ENCODE measurements at places on chromosomes 12 and 14.

GRCh38 chr12:13362260-13362841 lies 165.8 kb downstream of the EMP1 start:
- peak; percentile 65 for DNase-seq

DNA sequence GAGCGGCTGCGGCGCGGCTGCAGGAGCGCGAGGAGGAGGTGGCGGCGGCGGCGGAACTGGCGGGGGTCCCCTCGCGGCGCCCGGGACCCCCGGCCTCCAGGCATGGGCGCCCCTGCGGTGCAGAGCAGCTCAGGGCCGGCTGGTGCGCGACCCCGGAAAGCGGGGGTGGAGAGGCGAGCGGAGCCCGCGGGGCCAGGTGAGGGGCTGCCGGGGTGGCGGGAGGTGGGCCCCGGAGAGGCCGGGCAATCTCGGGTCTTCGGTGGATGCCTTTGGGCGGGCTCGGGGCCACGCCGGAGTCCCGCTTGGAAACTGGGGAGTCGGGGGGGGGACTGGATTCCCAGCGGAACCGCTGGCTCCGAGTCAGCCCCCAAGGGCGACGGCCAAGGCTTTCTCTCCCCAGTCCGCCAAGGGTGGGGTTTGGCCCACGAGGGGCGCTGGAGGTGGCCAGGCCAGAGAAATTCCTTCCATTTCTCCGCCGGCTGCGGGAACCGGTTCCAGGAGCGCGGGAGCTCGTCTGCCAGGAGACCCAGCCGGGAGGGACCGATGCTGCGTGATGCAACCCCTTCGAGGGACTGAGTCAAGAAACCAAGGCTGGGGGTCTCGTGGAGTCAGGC lies 13.9 kb upstream of the NR4A1 start:
- no peak for DNase-seq

- DNase-seq, result no peak
These were observed 48.1 kb downstream of the ZDHHC17 start for GRCh38 chr12:76811976-76812375.

DNA sequence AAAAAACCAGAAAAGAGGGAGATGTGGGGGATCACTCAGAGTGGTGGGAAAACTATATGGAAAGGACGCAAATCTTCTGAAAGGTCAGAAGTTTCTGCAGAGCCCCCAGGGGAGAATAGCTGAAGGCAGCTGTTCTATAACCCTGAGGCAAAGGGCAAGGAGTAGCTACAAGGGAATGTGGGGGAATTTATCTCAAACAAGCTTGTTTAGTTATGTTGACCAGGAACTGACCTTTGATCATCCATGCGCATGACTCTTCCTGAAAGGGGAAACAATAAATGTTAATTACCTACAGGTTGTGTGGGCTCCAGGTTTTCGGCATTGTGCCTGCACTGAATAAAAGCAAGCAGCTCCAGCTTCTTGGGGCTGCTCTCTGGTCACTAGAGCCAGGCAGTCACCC lies 968.5 kb downstream of the AACS start:
- DNase-seq, result no peak

DNA sequence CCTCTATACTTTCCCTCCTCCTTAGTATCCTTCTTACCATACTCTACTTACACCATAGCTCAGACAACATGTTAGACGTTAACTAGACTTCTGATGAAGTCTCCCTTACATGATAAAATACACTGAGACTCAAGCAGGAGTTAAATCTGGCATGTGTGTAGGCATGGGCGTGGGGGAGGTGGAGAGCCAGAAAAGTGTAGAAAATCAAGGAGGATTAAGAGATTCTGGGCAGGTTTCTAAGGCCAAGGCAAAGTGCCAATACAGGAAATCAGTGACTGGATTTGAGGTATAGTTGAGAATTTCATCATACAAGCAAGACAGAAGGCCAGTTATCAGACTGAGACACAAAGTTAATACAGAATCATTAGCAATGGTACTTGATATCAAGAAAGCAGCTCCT lies 37.4 kb downstream of the EPS8 start:
- no peak for DNase-seq

Data from NB4 (cell line).